ENCODE measurements at places on chromosomes 4 and X.

DNA sequence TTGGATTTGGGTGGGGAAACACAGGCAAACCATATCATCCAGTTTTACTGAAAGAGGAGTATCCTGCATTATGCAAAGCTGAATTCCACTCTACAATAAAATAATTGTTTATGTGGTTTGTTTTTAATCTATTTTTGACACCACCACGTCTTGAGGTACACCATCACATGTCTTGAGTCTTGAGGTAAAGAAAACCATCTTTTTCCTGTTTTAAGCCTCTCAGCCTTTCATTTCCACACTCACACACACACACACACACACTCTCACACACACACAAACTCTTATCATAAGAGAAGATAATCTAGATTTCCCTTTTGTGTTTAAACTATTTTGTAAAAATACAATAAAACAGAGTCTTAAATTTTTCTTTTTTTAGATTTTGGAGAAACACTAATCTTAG lies 32.0 kb downstream of the SPIN3 start:
- no peak for DNase-seq

- no peak for DNase-seq
These were observed 14.4 kb downstream of the CHIC1 start for GRCh38 chrX:73577361-73577760.

DNA sequence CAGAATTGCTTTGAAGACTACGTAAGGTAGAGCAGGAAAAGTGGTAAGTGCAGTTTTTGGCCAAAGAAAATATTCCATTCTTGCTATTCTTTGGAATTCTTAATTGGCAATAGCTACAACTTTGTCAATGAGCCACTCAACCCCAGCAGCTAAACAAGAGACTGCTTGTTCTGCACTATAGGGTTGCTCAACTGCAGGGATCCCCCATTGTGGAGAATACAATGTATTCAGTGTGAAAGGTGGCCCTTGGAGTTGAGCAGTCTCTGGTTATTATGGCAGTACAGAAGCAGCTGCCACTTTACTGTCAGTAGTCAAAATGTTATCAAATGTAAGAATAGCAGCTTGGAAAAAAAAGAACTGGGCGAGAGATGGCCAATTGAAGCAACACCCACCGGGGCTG lies 808.7 kb downstream of the CENPC start:
- no peak for DNase-seq

DNA sequence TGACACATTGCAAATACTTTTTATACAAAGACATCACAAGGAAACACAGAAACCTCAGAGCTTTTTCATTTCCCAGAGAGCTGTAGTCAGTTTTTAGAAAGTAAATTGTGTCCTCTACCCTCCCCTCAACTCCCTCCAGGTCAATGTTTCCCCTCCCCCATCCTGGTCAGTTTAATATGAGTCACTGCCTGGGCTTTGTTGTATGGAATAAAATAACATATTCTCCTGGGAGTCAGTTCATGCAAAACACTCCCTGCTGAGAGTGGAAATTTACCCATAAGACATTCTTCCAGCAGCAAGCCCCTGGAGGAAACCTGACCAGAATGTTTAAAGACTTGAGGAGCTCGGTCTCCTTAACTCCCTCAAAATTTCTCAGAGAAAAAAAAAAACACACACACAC lies 270.1 kb upstream of the LDB2 start:
- no peak for DNase-seq

GRCh38 chr4:4829837-4830236 lies 29.6 kb upstream of the MSX1 start:
- DNase-seq: no peak

- no peak for DNase-seq
These were observed 101.4 kb upstream of the FAT1 start for GRCh38 chr4:186825069-186825468.

DNA sequence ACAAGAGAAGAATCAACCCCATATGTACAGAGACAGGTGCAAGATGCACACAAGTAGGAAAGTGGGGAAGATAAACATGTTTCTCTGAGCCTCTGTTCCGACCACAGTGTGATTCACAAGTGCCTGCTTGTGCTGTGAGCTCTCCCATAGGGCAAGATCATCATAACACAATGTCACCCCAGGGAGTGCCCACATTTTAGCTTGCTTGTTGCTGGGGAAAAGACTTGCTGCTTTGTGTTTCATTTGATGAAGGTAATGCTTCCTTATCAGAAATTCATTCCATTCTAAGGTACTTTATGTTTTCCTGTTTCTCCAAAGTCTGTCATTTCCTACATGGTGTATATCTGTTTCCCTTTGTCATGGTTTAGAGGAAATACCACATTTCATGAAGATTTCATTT lies 304.5 kb upstream of the DIPK2B start:
- DNase-seq: no peak

GRCh38 chrX:33132569-33132968 lies 78.8 kb downstream of the DMD start:
- no peak for DNase-seq

- no peak for DNase-seq
These were observed 92.5 kb downstream of the ANK2 start for GRCh38 chr4:113141901-113142346.

GRCh38 chr4:152998861-152999260 lies 62.7 kb downstream of the FHDC1 start:
- no peak for DNase-seq

GRCh38 chr4:89788206-89789072 lies 48.5 kb downstream of the SNCA start:
- DNase-seq: no peak

GRCh38 chrX:137194164-137194563 lies 160.4 kb upstream of the GPR101 start:
- DNase-seq: no peak

GRCh38 chr4:63607169-63607872 lies 801.9 kb downstream of the TECRL start:
- no peak for DNase-seq

DNA sequence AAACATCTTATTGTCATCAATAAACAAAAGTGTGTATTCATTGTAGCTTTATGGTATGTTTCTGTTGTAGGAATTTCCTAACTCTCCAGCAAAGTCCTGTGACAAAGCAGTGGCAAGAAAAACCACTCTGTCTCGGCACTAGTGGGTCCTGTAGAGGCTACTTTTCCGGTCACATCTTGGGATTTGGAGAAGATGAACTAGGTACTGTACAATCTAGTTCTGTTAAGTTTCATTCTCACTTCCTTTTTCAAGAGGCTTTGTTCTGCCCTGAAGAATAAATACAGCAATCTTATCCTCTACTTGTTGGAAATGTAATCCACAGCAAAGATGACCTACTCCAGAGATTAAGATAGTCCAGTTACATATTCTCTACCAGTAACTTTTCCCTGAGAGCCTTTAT lies 69.3 kb downstream of the HHIP start:
- DNase-seq: no peak

DNA sequence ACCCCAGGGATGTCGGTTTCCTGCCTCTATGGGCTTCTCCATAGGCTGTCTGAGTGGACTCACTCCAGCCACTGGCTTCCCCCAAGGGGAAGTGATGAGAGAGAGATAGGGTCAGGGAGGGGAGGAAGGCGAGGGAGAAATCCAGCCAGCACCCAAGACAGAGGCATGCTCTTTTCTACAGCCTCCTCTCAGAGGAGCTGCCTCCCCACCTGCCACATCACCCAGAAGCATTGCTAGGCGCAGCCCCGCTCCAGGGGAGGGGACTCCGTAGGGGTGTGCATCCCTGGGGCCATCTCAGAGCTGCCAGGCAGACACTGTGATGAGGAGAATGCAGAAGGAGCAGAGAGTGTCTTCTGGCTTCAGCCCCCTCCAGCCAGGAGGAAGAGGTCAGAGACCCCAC lies 109.5 kb upstream of the NKX1-1 start:
- DNase-seq: no peak

DNA sequence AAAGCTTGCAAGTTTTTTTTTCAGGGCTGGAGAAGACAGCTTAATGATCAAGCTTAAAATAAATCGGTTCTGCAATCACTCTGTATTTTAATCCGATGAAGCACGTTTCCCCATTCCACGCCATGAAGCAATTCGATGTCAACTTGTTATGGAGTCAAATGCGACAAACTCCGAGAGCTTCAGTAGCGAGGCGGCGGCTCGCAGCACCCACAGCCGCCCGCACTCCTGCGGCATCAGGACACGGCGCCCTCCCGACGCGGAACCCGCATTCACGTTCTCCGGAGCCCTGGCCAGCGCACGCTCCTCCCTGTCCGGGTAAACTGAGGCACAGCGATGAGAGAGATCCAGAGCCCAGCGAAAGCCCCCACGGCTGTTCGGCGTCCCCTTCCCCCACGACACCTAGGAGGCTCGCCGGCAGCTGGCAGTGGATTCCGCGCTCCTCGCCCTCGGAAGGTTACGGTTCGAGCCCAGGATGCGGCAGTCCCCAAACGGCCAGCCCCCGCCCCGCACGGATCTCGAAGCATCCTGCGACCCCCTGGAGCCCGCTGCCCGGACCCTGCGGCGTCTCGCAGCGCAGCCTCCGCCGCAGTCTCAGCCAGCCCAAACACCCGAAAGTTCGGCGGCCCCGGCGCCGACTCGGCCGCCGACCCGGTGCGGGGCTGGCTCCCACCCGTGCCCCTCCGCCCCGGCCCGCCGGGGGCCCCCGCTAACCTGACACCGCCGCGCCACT lies 507 bp downstream of the MFAP3L start:
- DNase-seq: no peak

DNA sequence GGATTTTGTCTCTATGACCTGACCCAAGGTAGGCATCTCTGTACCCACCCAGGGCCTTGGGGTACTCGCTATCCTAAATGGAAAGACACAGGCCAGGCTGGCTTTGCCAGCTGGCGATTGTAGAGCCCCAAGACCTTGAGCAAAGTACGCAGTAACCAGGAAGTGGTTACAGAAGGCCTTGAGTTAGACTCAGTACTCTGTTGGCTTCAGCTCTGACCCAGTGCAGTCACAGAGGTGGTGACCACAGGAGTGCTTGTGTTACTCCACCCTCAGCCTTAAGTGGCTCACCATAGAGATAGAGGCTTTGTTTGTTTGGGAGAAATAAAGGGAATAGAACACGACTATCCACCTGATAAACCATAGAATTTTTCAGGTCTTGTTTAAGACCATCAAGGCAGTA lies 880.5 kb upstream of the POU3F4 start:
- no peak for DNase-seq

- DNase-seq: no peak
These were observed 489.8 kb downstream of the PABPC4L start for GRCh38 chr4:133711817-133712216.

GRCh38 chr4:146256328-146256727 lies 42.0 kb downstream of the REELD1 start:
- DNase-seq: no peak

DNA sequence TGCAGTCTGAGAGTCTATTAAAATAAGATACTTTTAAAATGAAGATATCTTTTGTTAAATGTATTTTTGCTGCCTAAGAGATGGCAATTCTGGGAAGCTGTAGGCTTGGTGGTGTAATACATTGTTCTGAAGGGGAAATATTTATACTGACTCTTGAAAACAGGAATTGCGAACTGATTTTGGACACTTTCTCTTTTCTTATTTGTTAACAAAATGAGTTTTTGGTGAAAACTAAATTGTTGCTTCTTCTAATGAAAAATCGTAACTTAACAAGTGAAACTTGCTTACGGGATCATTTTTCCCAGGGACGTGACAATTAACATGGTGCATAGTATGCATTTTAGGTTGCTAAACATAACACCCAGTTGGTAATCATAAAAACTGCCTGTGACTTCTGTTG lies 71.0 kb downstream of the RAPGEF2 start:
- DNase-seq: no peak

- DNase-seq: no peak
These were observed 38.5 kb upstream of the UGT2B7 start for GRCh38 chr4:69057620-69058409.

DNA sequence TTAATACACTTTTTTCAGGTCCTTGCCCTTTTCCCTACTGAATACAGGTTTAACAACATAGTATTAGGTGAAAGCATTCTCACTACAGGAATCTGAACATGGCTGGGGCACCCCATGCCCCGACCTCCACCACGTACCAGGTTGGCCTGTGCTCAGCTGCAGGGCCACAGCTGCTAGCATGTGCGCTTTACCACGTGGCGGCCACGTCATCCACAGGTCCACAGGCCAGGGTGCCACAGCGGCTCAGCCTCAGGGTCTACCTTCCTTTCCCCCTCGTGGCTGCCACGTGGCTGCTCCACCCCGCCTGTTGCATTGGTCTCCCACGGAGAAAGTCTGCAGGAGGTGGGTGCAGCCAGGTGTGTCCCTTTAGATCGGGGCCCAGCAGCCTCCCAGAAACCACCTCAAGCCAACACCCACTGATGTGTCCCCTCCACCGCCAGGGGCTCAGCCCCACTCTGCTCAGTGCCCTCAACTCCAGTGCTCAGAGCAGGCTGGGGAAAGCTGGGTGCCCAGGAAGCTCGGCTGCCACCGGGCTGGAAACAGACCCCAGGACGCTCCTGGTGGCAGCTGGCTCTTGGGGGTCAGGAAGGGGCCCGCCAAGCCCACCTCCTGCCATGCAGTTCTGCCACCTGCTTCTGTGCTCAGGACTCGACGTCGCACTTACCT lies 17.8 kb downstream of the CTBP1 start:
- DNase-seq: no peak

GRCh38 chrX:18039023-18039422 lies 177.9 kb upstream of the RAI2 start:
- DNase-seq: no peak

- DNase-seq: no peak
These were observed 830.8 kb upstream of the POU3F4 start for GRCh38 chrX:82677286-82677685.

DNA sequence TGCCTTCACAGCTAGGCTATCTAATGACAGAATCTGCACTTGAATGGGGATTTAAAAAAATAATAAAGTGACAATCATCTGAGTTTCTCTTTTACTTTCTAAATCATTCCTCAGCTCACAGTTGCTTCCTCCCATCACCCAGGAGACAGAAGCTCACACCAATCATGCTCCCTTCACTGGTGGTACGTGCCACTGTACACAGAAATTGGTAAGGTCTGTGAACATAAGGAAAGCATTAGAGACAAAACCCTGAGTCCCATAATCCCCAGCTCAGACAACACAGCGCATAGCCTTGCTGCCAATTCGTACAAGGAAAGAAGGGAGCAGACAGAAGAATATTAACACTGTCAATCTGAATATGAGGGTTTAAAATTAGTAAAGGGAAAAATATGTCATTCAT lies 133.1 kb downstream of the IDS start:
- no peak for DNase-seq

DNA sequence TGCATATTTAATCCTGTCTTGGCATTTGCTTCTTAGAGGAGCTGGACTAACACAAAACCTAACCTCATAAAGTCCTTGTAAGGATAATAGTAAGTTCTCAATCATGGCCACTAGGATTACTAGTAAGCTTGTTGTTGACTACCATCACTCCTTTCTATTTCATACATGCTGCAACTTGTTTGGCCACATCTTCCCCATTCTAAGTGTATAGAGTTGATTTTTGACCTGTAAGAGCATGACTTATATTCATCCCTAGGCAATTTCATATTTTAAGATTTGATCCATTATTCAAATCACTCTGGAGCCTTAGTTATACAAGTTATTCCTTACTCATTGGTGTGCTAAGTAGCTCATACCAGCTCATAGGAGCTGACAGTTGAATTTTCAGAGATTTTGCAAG lies 109.4 kb downstream of the EFHC2 start:
- no peak for DNase-seq
